ENCODE measurements at places on chromosomes 2 and 18.

- H3K27ac ChIP-seq, result no peak overlapping the region
- H3K4me1 ChIP-seq, result no peaks in the 10 kb centered on the region
These were observed 790.3 kb downstream of the ERBB4 start for GRCh38 chr2:211748339-211748738.

GRCh38 chr2:20455076-20455587, 8.3 kb downstream of the RHOB start:
- DNase-seq, result no peak
- H3K27me3 ChIP-seq, result peaks cover 20% of the 10 kb centered on the region
- no peak overlapping the region for H3K27ac ChIP-seq
- peaks cover 11% of the 10 kb centered on the region for H3K4me1 ChIP-seq

DNA sequence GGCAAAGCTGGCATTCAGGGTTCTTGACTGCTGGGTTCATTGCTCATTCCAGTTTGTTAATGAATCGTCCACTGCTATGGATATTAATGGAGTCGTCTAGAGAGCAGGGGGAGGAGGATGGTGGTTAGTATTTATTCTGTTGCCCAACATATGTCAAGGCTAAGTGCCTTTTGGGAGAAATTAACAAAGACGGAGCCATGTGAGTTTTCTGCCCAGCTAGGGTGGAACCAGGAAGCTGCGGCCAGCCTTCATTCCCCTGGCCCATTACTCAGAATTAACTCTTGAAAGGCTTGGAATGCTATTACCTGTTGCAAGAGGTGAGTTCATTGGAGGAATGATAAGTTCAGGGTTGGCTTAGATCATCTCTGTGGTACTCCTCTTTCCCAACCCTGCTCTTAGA, 19.3 kb downstream of the IGFBP2 start:
- DNase-seq, result no peak
- no peaks in the 10 kb centered on the region for H3K4me1 ChIP-seq
- no peak overlapping the region for H3K4me3 ChIP-seq
- peaks cover 3% of the 10 kb centered on the region for H3K27me3 ChIP-seq
- no peaks in the 10 kb centered on the region for H3K36me3 ChIP-seq

DNA sequence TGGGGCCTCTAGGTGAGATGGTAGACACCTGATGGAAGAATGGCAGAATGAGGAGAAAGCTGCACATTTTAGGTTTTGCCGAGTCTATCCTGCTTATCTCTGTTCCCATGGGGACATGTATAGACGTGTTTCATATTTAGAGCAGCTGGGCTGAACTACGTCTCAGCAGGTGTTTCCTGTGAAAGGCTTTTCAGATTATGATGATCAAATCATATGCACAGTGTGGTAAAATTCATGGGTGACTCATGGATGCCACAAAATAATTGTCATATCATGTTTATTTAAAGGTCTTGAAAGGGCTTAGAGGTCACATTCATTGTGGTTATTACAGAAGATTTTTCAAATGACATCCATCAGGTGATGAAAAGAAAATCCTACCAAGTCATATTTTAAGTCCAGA, 90.5 kb downstream of the ICOS start:
- H3K4me3 ChIP-seq, result peak overlapping the region; percentile 5
- H3K27me3 ChIP-seq, result no peaks in the 10 kb centered on the region
- peak; percentile 47 for DNase-seq
- H3K27ac ChIP-seq, result peak overlapping the region; percentile 30
- no peaks in the 10 kb centered on the region for H3K36me3 ChIP-seq
- H3K4me1 ChIP-seq, result peaks cover 51% of the 10 kb centered on the region

GRCh38 chr18:48100651-48101165, 170.2 kb upstream of the SMAD2 start:
- no peaks in the 10 kb centered on the region for H3K36me3 ChIP-seq
- H3K27me3 ChIP-seq, result peaks cover 19% of the 10 kb centered on the region
- no peak for DNase-seq
- H3K4me1 ChIP-seq, result no peaks in the 10 kb centered on the region
- no peak overlapping the region for H3K4me3 ChIP-seq
